Placental epithelial cell (primary cell): ENCODE measurements at places on chromosomes 3 and 15. TPM values are rescaled to one million over a fixed set of nuclear protein-coding genes. Genes with fewer than 3 reads are reported as not detected.

MKRN3 gene
- 0.11 and 1.6 TPM in 2 replicates for total RNA-seq

TMEM266 gene
- 3.0 and 3.1 TPM in 2 replicates for total RNA-seq

HESX1 gene
- total RNA-seq: 0.22 and 0.39 TPM in 2 replicates

ZIC4 gene
- total RNA-seq: 0.11 TPM in 1 of 2 replicates, not detected in the other

ZNF385D gene
- total RNA-seq: under 0.01 TPM in 1 of 2 replicates, not detected in the other

CCDC14 gene
- 33.8 and 42.0 TPM in 2 replicates for total RNA-seq

HTR3E gene
- not detected in 2 replicates for total RNA-seq
